Tongue (tissue), 3 donors: ENCODE measurements at places on chromosomes 1 and 21. TPM values are rescaled to one million over a fixed set of nuclear protein-coding genes. Genes with fewer than 3 reads are reported as not detected.

Gene CADM3
- total RNA-seq, result 0.41 TPM

Gene NHLH1
- not detected for total RNA-seq

Gene COL9A2
- 6.5 TPM for total RNA-seq

Gene CNR2
- not detected for total RNA-seq

Gene RBM11
- total RNA-seq, result not detected

Gene PIGP
- total RNA-seq, result 10.4 TPM

Gene PDE4B
- total RNA-seq, result 31.8 TPM

Gene NR1I3
- not detected for total RNA-seq

Gene TPTE
- not detected for total RNA-seq

Gene KRTAP19-8
- not detected for total RNA-seq

Gene TIMM17A
- 33.1 TPM for total RNA-seq

Gene CACNA1S
- total RNA-seq, result 74.9 TPM

Gene CYP4A22
- not detected for total RNA-seq

Gene KLHDC8A
- total RNA-seq, result 0.72 TPM

Gene PPIH
- total RNA-seq, result 28.9 TPM

Gene NBPF20
- total RNA-seq, result 11.1 TPM

Gene ETNK2
- 14.7 TPM for total RNA-seq

Gene AMPD1
- 31.1 TPM for total RNA-seq

Gene OR14K1
- total RNA-seq, result not detected

Gene OR2M5
- not detected for total RNA-seq

Gene NIBAN1
- 65.8 TPM for total RNA-seq

Gene LY9
- total RNA-seq, result 0.62 TPM

Gene DEPDC1
- total RNA-seq, result 9.4 TPM

Gene PCP4
- 1.5 TPM for total RNA-seq

Gene REN
- total RNA-seq, result not detected

Gene KIF26B
- 4.0 TPM for total RNA-seq

Gene ERG
- 8.6 TPM for total RNA-seq

Gene TAF12
- 30.3 TPM for total RNA-seq

Gene EFNA1
- 25.4 TPM for total RNA-seq

Gene MXRA8
- total RNA-seq, result 95.3 TPM

Gene LCK
- 1.3 TPM for total RNA-seq

Gene SPATA21
- total RNA-seq, result not detected

Gene SPATC1L
- 5.9 TPM for total RNA-seq

Gene CD5L
- total RNA-seq, result not detected

Gene KRTAP11-1
- total RNA-seq, result not detected

Gene USH2A
- 0.10 TPM for total RNA-seq

Gene OR6N2
- not detected for total RNA-seq

Gene DVL1
- 82.8 TPM for total RNA-seq

Gene SH2D2A
- not detected for total RNA-seq

Gene HEYL
- 12.4 TPM for total RNA-seq

Gene SLC5A9
- not detected for total RNA-seq

Gene COL16A1
- 158 TPM for total RNA-seq
